ENCODE measurements at places on chromosomes 7 and 10.

GRCh38 chr7:16811551-16811950 lies 6.8 kb upstream of the AGR2 start:
- no peak for DNase-seq

GRCh38 chr7:120869700-120870099 lies 11.8 kb upstream of the TSPAN12 start:
- no peak for DNase-seq

- DNase-seq: no peak
Measured at GRCh38 chr10:116306847-116307246, 17.4 kb upstream of the CCDC172 start.

- no peak for DNase-seq
Measured at GRCh38 chr10:82874671-82875070, 999.7 kb downstream of the NRG3 start.

GRCh38 chr10:3772361-3773171 lies 12.4 kb downstream of the KLF6 start:
- no peak for DNase-seq

DNA sequence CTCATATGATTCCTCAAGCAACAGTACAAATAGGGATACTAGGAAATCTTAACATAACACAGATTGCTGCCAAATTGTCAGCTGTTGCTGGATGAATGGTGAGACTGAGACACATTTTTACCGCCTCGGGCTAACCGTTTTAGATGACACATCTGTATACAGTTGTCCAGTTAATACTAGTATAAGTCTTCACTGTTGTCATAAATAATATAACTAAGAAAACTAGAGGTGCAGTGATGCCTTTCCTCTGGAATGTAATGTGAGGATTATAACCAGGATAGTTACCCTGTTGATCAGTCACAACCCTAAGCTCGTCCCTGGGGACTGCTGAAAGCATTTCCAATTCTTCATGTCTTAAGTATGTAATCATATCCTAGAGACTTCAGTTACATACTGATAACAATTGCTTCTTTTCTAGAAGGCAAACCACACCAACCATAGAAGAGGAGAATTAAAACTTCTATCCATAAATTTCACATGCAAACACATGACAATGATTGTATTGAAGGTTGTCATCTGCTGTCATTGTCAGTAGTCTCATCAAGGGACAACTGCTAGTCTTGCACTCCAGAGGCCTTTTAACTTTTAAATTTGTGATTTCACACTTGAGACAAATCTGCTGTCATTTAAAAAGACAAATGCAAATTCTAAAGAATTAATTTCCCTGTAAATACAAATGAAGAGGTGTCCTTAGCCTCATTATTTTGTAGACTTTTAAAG lies 100.4 kb upstream of the SEMA3D start:
- DNase-seq: no peak
